NCI-H1694 treated with DMSO at 0.1 percent for 48 hours (cell line): ENCODE measurements at places on chromosomes 5 and 9.

GRCh38 chr5:178784391-178784790, 53.9 kb upstream of the ZNF354A start:
- no peak for DNase-seq

DNA sequence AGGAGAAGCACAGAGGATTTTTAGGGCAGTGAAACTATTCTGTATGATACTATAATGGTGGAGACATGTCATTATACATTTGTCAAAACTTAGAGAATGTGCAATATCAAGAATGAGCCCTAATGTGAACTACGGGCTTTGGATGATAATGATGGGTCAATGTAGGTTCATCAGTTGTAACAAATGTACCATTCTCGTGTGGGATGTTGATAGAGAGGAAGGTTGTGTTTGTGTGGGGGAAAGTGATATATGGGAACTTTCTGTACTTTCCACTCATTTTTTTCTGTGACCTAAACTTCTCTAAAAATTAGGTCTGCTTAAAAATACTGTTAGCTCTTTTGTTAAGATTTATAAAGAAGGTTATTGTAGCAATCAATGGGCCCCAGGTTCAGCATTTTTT, 138.9 kb downstream of the SPATA31D1 start:
- DNase-seq: no peak

- DNase-seq: peak; percentile 40
These were observed 48.9 kb upstream of the SLC2A8 start for GRCh38 chr9:127347831-127348776.

DNA sequence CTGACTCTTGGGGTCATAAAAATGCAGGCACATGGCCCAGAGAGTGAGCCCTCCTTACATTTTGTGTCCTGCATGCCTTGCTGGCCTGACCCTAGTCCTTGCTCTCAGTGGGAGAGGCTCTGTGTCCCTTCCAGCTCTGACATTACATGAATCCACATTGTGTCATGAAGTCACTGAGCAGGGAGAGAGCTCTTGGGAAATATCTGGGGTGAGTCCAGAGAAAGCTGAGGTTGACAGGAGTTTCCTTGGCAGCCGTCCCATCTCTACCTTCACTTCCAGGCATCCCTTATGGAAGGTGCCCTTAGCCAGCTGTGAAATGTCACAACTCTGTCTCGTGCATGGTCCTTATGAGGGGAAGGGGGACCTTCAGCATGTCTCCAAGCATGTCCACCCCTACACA, 41.0 kb downstream of the FAT2 start:
- DNase-seq: no peak

DNA sequence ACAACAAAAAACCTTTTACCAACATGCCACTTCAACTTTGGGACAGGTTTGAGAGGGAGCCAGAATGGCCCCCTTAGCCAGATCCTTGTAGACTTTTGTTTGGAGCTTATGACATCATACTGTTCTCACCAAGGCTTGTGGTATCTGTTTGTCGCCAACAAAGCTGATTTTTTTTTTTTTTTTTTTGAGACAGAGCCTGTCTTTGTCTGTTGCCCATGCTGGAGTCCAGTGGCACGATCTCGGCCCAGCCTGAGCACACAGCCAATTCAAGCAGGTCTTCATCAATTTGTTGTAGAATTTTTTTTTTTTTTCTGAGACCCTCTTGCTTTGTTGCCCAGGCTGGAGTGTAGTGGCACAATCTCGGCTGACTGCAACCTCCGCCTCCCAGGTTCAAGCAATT, 26.4 kb upstream of the NTNG2 start:
- no peak for DNase-seq

- DNase-seq: no peak
These were observed 18.9 kb upstream of the DUSP1 start for GRCh38 chr5:172789687-172790495.

GRCh38 chr5:39064450-39064849, 9.7 kb downstream of the RICTOR start:
- no peak for DNase-seq
